Endothelial cell (in vitro differentiated cells): ENCODE measurements at places on chromosomes 3 and 15. TPM values are rescaled to one million over a fixed set of nuclear protein-coding genes. Genes with fewer than 3 reads are reported as not detected.

DNA sequence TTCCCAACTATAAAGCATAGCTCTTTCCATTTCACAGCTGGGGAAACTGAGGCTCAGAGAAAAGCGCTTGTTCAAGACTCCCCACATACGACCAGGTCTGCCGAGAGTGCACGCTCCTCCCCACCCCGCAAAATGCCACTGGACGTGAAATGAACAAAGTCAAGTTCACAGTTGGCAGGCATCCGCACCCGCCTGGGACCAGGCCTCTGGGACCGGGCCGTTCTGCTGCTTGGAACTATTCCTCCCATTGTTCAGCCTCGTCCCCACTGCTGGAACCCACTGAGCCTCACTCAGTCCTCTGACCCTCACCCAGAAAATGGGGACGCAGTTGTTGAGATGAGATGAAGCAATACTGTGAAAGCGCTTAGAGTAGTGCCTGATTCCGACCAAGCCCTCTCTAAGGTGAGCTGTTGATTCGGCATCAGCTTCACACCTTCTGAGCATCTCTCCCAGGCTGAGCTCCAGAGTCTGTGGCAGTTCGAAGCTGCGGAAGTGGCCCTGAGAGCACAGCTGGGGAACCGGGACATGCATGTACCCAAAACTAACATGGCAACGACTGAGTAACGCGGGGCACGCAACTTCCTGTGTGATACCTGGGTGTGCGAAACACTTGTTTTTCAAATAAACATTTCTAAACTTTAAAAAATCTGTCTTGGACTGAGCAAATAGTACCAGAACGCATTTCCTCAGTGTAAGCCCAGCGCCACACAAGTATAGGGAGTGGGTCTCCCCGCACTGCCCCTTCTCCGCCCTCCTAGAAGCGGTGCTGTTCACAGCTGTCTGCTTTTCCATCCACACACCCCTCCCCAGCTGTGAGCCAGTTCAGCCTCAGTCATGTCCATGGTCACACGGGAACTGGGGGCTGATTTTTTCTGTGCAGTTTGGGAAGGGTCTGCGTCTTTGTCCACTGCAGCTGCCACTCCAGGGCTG lies 93.4 kb downstream of the CHSY1 start:
- H3K4me1 ChIP-seq: peaks cover 19% of the 10 kb centered on the region
- peaks cover under 1% of the 10 kb centered on the region for H3K36me3 ChIP-seq
- H3K4me3 ChIP-seq: no peak overlapping the region
- H3K27me3 ChIP-seq: peaks cover 5% of the 10 kb centered on the region
- DNase-seq: no peak

DNA sequence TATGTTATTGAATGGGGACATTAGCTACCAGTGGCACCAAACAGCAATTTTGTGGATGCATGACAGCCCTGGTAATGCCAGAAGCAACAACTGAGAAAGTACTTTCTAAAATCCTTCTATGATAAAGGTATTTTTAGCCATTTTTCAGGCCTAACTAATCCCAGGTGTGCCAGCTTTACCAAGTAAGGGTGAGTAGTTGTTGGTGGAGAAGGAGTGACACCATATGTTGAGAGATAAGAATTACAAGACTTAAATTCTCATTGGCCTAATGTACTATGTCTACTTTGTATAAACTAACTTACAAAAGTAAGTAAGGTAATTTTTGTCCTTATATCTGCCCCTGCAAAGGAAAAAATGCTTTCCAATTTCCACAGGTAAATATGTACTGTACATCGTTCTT lies 4.1 kb upstream of the COX17 start:
- DNase-seq: no peak
- no peak overlapping the region for H3K27ac ChIP-seq
- H3K4me3 ChIP-seq: no peak overlapping the region
- H3K36me3 ChIP-seq: no peaks in the 10 kb centered on the region

GRCh38 chr3:158774965-158775364 lies 26.9 kb upstream of the MFSD1 start:
- H3K36me3 ChIP-seq: peaks cover 10% of the 10 kb centered on the region
- no peak overlapping the region for H3K27ac ChIP-seq
- peaks cover 6% of the 10 kb centered on the region for H3K27me3 ChIP-seq

DNA sequence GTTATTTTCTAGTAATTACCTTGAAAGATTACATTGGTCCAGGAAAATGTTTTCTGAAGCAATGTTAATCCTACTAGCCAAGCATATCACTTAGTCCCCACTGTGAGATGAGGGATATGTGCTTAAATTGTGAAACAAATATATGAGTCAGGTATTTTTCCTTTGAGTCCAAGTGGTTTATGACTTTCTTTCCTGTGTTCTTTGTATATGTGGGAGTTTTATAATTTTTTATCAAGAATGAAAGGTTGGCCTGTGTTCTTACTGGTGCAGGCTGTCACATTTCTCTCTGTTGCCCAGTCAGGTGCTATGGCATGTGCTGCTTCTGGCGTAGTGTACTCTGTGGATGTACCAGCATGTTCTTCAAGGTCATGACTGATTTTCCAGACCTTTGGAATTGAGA lies 147.4 kb downstream of the CMSS1 start:
- H3K27ac ChIP-seq: no peak overlapping the region
- no peaks in the 10 kb centered on the region for H3K36me3 ChIP-seq
- peaks cover 5% of the 10 kb centered on the region for H3K4me1 ChIP-seq
- H3K27me3 ChIP-seq: no peaks in the 10 kb centered on the region
- no peak for DNase-seq
- no peak overlapping the region for H3K4me3 ChIP-seq

DNA sequence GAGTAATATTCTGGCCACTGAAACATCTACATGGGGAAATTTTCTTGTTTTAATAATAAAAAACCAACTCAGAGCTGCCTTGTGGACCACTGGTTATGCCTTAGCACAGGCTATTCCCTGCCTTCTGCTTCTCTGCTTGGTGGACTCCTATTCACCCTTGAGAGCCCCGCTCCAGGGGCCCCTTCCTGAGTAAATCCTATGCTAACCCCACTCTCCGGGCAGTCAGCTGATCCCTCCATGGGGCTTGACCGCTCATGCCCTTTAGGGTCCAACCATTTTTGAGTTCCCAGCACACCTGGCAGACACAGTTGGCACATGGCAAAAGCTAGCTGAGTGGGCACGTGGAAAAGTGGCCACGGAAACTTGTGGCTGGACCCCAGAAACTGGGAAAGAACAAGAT lies 38.2 kb downstream of the ATP2B2 start:
- no peak overlapping the region for H3K4me3 ChIP-seq
- no peaks in the 10 kb centered on the region for H3K36me3 ChIP-seq
- H3K27me3 ChIP-seq: peaks cover 6% of the 10 kb centered on the region

ESYT3 gene
- total RNA-seq: not detected

GATA2 gene
- 37.9 TPM for total RNA-seq

SERINC4 gene
- not detected for total RNA-seq

HCN4 gene
- 0.54 TPM for total RNA-seq

WDR72 gene
- 0.59 TPM for total RNA-seq

HDAC11 gene
- 14.8 TPM for total RNA-seq

KLHL6 gene
- total RNA-seq: 46.1 TPM

FBXW12 gene
- not detected for total RNA-seq

DYNC1LI1 gene
- total RNA-seq: 81.7 TPM
